Hematopoietic multipotent progenitor cell treated with erythropoietin and hydrocortisone succinate and interleukin-3 and kit ligand, for 4 days (in vitro differentiated cells): ENCODE measurements at places on chromosomes 16 and 17.

- DNase-seq = no peak
Measured at GRCh38 chr17:14323522-14323981, 22.7 kb downstream of the HS3ST3B1 start.

DNA sequence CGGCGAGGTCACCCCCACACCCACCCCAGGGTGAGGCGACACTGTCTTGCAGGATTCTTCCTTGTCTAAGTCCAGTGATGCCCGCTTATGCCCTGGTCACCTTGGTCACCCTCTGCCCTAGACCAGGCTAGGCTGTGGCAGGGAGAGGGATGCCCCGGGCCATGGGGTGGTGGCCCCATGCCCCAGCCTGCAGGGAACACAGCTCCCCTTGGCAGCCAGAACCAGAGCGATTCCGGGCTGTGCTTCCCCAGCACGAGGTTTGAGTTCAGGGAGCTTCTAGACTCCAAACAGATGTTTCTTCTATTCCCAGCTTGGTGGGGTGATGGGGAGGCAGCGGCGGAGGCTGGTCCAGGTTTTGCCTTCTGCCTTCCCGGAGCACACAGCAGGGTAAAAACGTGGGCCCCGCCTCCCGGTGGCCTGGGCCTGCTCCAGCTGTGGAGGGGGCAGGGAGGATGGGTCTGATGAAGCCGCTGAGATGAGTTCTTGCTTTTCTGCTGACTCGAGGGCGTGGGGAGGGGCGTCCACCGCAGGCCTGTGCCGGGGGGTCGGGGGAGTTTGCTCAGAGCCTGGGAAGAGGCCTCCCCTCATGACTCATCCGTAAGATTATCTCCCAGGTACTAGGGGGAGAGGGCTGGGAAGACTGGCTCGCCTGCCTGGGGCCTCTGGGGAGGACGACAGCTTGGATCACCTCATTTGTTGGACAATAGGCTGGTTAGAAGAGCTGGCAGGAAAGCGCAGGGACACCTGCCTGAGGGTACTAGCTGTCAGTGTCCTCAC lies 15.4 kb downstream of the SMTNL2 start:
- no peak for DNase-seq

DNA sequence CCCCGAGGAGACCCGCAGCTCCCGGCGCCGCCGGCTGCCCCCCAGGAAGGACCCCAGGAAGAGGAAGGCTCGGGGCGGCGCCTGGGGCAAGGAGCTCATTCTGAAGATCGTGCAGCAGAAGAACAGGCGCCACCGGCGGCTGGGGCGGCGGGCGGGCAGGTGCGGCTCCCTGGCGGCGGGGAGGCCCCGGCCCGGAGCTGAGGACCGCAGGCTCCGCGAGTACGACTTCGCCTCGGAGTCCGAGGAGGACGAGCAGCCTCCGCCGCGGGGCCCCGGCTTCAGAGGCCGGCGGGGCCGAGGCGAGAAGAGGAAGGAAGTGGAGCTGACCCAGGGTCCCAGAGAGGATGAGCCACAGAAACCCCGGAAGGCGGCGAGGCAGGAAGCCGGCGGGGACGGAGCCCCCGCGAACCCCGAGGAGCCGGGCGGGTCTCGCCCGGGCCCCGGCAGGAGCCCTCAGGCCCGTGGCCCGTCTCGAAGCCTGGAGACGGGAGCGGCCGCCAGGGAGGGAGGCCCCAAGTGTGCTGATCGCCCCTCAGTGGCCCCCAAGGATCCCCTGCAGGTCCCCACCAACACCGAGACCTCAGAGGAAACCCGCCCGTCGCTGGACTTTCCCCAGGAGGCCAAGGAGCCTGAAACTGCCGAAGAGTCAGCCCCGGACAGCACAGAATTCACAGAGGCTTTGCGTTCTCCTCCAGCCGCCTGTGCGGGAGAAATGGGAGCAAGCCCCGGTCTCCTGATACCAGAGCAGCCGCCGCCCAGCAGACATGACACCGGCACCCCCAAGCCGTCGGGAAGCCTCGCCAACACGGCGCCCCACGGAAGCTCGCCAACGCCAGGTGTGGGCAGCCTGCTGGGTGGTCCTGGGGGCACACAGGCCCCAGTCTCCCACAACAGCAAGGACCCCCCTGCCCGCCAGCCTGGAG lies 22.3 kb upstream of the ZFPM1 start:
- DNase-seq = peak; percentile 77

GRCh38 chr16:546909-547770 lies 13.1 kb upstream of the PRR35 start:
- peak; percentile 72 for DNase-seq

DNA sequence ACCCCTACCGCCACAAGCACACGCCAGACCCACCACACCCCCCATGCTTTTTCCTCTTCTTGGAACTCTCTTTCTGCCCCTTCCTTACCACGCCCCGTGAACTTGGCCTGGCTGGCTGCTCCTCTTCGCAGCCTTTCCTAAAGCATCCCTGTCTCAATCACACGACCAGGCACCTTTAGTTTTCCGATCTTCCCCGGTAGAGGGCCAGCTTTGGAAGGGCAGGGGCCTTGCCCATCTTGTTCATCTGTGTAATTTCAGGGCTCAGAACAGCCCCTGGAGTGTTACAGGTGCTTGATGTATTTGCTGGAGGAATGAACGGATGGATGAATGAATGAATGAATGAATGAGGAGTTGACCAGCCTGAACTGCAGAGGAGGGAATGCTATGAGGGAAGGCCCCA lies 3.7 kb downstream of the SPPL2C start:
- DNase-seq = no peak

- DNase-seq = no peak
Measured at GRCh38 chr16:65406116-65406515, 284.3 kb upstream of the CDH11 start.

DNA sequence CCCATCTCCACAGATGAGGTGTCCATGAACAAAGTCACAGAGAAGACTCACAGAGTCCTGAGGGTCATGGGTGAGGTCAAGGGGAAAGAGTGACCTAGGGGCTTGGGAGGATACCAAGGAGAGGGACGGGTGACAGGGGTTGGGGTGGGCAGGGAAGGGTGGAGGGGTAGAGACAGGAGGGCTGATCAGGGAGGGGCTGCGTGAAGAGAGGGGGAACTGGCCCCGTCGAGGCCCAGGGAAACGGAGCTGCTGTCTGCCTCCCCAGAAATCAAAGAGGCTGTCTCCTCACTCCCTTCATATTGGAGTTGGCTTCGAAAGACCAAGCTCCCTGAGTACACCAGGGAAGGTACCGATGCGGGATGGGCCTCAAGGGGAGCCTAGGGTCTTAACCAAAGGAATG lies 617 bp downstream of the TMEM95 start:
- no peak for DNase-seq

- no peak for DNase-seq
Measured at GRCh38 chr17:37532756-37533155, 43.1 kb downstream of the DUSP14 start.

DNA sequence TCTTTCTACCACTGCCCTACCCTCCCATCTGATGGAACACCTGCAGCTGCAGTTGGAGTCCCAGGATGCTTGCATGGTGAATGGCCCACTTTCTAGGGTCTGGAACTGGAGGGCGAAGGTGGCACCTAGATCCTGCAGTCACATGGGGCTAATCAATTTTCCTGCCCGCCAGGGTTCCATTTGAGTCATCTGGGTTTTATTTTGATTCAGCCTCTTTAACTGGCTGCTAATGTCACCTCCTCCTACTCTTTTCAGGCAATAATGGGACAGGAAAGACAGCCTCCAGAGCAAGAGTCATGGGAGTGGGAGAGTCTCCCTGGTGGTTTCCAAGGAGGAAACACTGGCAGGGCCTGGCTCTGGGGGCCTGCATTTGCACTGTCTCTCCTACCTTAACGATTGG lies 3.8 kb upstream of the TBKBP1 start:
- DNase-seq = no peak

DNA sequence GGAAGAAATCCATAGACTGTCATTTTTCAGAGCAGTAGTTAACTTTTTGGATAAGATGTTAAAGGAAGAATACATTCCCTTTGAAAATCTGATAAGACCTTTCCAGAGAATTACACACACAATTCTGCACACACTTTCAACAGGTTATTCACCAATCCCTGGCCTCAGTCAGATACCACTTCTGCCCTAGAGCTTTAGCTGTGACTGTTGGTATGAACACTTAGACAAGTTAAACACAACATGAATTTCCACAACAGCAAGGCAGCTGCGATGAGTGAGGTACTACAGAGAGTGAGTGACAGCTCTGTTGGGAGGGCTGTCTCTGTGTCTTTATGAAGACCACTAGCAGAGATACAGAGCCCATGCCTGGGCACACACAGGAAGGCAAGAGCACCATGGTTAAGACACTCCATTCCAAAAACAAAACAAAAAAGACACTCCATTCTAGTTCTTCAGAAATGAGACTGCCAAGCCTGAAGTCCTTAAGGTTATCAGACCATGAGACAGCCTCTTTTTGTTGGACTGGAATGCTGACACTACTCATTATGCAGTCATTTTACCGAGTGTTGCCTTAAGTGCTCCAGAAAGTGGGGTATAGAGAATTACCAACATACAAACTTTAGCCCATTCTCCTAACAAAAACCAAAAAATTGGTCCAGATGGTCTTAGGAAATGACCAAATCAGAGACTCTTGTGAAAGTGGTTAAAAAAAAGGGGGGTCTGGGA lies 42.4 kb downstream of the TOM1L2 start:
- DNase-seq = no peak

DNA sequence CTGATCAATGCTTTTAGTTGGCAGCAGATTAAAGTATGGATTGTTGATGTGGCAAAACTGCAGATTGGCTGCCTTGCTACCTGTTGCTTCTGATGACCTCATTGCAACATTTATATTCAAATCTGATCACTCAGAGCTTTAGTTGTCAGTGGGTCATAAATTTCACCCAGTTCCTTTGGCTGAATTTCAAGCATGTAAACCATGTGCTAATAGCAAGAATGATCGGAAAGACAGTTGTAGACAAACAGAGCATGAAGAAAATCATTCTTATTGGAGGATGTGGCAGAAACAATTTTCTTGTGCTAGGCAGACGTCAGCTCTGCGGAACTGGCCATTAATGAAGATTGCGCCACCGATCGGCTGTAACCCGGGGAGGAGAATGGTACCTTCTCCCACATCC lies 346.6 kb upstream of the EEF2KMT start:
- no peak for DNase-seq

DNA sequence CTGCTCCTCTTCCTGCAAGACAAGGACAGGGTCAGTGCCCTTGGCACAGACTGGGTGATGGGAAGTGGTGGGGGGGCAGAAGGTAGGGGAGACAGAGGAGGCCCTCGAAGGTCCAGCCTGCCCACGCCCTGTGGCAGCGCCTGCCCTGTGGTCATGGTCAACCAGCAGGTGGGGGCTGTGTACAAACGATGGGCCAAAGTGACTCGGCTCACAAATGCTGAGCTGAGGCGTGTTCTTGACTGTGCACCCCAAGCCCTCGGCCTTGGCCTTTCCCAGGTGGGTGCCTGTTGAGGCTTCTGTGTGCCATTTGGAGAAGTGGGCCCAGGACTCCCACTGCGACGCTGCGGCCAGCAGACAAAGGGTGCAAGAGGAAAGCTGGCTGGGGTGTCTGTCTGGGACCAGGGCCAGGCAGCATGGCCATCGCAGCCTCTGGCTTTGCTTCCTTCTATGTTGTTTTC lies 22.6 kb downstream of the MXRA7 start:
- DNase-seq = no peak

- DNase-seq = peak; percentile 49
Measured at GRCh38 chr17:58378733-58379510, 26.9 kb upstream of the SUPT4H1 start.

DNA sequence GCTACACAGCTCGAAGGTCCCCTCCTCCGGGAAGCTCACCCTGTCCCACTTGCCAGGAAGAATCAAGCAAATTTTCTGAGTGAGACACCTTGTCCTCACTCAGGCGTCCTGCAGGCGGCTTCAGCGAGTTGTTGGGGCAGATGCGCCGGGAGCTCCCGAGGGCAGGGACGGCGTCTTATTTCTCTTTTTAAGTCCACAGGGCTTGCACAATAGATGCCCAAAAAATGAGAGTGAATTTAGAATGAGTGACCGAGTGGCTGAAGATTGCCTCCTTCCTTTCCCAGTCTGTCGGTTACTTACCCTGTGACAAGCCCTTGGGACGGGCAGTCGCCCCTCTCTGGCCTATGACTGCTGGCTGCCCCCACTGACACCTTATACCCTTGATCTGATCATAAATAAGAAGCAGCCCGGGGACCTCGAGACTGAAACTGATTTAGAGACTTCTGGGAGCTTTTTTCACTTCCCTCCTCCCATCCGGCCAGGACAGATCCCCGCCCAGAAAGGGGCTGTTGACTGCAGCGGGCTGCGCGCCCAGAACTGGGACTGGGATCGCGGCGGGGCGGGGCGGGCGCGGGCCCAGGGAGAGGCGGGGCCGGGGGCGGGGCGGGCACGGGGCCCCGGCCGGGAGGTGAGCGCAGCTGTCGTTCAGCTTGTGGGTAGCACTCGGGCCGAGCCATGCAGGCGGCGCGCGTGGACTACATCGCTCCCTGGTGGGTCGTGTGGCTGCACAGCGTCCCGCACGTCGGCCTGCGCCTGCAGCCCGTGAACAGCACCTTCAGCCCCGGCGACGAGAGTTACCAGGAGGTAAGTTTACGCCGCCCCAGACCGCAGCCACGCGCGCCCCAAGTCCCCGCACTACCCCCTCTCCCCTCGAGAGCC lies at the start of gene TTYH2:
TTYH2 (plus strand) TSS at position 659 of the 879 bp plus-strand sequence; CDS start at position 676, 17 bp downstream.
- peak; percentile 92 for DNase-seq

DNA sequence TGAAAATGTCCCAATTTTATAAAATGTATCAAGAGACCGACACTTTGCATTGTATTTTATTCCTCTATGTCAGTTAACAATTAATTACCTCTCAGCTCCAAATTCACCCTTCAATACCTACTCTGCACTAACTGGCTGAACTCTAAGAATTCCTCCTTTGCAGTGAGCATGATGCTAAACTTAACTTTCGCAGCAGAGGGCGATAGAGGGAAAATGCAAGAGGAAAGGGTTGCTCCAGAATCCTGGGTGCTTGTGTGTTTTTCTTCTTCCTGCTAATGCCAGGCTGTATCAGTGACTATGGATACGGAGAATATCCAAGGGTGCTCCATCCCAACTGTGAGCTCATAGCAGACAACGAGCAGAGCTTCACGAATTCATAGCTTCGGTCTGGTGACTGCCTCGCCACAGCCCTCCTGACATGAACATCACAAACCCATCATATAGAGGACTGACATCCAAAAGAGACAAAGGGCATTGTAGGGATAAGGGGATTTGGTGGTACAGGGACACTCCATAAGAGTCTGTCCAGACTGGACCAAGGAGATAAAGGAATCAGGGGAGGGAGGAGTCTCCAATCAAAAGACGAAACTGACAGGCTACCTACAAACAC lies 172.9 kb downstream of the STX8 start:
- DNase-seq = peak; percentile 70

- no peak for DNase-seq
Measured at GRCh38 chr17:72710202-72710601, 382.3 kb downstream of the SLC39A11 start.

- peak; percentile 24 for DNase-seq
Measured at GRCh38 chr17:43403846-43404245, 5.1 kb downstream of the ARL4D start.

- peak; percentile 96 for DNase-seq
Measured at GRCh38 chr16:55508941-55509931, at the start of gene LPCAT2. Gene LPCAT2, plus strand, starts transcription at chr16:55509072. Its CDS starts 110 bp downstream, at chr16:55509182.

DNA sequence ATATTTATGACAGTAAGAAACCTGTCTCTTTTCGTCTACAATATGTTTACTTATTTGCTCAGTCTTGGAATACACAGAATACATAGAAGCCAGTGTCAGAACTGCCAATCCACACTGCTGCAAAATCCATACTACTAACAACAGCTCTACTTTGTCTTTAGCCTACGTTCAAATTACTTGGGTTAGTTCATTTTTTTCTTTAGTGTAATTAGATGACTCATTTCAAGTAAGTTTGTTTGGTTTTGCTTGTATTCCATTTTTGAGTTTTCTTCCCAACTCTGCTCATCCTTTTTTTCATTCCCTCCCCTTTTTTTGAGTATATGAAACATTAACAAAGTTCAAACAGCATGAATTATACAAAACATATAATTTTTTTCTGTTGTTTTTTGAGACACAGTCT lies 16.9 kb downstream of the CMC2 start:
- DNase-seq = no peak
